ENCODE measurements at places on chromosomes 12 and 14.

DNA sequence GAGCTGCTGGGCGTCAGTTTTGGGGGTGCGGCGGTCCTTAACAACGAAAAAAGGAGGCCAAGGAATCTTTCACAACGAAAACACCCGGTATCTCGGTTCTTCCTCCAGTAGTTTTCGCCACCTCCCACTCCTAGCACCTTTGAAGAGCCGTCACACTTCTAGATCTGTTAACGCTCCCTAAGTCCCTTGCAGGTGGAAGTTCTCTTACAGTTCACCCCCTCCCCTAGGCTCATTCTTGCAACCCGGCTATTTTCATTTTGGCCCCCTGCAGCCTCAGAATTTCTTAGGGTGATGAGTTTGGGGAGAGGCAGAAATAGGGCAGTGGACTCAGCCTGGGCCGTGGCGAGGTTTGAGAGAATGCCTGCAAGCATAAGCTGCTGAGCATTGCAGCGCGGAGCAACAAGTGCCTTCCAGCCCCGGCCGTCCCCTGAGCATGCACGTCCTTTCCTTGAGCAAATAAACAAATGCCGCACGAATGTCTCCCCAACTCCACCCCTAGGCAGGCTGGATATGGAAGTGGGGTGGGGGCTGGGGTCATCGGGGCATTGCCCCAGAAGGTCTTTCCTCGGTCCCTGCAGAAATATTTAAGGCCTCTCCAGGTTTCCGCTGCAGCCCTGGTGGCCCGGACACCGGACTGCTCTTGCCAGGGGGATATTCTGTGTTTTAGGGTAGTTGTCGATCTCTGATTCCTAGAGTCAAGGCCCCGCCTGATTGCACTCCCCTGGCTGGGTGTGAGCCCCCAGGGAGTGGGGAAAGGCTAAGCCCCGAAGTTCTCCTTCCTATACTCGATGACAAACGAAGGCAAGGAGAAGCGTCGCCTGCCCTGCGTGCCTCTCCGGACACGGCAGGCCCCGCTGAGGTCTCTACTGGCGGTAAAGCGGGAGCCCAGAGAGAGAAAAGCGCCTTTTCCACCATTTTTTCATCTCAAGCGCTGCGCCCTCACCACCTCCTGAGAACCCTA is 1.6 kb downstream of the RFX4 start:
- no peak for DNase-seq

DNA sequence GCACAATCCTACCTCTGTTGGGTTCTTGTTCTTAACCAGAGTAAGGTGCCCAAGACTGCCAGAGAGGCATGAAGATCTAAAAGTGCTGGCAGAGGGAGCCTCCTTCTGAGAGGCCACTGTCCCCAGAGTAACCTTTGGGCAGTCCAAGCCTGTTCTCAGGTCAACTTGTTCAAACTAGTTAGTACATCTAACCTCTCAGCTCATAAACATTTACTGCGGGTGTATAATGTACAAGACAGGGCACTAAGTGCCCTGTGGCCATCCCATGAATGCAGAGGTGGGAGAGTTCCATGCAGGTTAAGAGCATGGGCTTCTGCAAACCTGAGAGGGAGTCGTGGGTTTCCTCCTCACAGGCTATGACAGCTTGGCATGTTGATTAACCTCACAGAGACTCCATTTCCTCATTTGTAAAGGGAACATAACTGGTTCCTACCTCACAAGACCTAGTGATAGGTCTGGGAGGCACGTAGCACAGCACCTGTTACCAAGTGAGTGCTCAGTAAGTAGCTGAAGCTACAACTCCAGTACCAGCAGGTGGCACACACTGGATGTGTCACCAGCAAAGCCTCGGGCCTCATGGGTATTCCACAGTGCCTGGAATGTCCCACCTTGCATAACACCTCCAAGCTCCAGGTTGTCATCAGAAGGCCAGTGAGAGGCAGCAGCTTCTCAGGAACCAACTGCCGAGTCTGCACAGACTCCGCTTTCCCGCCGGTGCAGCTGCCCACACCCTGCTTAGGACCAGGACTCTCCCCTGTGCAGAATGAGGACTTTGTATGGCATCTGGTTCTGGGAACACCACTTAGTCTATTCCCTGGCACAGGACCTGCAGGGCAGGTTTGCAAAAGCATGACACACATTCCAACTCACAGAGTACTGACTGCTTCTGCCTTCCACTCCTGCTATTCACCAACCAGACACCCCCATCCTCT is 4.4 kb downstream of the VDR start:
- no peak for DNase-seq

DNA sequence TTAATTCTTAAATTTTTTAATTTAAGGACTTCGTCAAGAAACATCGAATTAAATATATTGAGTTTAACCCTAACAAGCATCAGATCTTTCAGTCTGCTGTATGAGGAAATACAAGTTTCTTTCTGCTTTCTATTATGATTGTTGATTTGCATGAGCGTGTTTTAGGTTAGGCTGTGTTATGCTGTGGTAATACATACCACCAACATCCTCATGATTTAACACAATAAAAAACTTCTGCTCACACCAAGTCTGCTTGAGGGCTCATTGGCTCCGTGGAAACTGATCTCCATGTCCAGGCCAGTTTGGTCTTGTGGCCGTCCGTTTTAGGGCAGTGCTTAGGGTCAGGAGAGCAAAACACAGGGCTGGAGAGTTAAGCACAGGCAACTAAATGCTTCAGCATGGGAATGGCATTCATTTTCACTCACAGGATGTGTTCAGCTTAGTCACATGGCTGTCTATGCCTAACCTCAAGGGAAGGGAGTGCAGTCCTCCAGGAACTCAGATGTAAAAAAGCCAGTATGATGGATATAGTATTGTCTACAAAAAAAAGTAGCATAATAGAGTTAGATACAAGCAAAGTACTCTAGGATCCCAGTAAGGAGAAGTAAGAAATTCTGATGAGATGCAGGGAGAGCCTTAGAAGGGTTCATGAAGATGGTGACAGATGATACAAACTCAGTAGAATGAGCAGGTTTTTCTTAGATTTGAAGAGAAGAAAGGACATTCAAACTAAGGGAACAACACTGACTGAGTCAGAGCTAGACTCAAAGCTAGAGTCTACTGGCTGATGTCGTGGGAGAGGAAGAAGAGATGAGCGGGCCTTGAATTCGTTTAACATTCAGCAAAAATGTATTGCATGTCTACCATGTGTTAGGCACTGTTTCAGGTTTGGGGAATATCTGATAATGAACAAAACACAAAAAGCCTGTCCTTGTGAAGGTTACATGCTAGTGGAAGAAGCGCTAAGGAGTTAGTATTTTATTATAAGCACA is 16.3 kb downstream of the MARK3 start:
- DNase-seq: no peak

- DNase-seq: no peak
Measured at GRCh38 chr12:42166501-42166900, 21.8 kb upstream of the GXYLT1 start.

GRCh38 chr14:65000898-65001591 is 14.3 kb downstream of the FNTB start:
- no peak for DNase-seq

DNA sequence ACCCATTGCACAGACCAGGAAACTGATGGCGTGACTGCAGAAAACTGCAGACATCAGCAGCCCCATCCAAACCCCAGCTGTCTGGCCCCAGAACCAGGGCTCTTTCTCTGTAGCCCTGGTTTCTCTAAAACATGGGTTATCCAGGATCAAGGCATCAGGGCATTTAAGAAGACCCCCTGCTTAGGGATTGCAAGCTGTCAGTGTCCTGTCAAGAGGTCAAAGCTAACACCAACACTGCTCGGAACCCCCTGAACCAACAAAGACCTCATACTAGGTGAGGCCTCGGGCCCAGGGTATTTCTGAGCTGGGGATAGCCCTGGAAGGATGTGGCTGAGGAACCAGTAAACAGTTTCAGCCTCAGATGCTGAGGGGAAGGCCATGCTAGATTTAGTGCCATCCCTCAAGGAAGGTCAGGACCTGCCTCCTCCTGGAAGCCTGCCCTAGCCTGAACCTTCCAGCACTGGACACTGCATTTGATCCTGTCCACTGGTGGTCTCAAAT is 39.2 kb downstream of the BCL11B start:
- no peak for DNase-seq

DNA sequence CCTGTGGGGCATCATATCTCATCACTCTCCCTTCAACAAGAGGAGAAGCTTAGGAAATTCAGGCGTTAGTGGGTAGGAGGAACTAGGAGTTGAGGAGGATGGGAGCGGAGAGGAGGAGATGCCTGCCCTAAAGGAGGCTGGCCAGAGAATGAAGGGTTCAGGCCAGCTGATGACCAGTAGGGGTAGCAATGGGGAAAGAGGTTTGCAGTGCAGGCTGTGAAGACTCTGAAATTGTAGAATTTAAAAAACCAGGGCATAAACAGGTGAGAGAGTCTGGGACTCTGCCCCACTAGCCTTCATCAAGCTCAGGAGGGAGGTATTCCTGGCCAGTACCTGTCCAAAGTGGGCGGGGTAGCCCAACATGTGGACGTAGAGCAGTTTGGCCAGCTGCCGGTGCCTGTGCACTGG is 809 bp downstream of the AP1G2 start:
- no peak for DNase-seq

DNA sequence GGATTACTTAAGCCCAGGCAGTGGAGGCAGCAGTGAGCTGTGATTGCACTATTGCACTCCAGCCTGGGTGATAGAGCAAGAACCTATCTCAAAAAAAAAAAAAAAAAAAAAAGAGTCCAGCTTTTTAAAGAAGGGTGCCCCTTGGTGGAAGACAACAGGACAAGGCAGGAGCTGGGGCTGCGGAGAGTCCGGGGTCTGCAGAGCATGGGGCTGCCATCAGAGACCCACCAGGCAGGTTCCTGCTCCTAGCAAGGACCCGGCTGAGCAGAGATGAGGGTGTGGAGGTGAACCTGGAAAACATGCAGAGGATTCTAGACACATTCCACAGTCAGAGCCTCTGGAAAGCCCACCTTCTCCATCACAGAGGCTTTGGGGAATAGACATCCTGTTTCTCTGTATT is 21.0 kb upstream of the CIPC start:
- DNase-seq: no peak

GRCh38 chr14:94648801-94649200 is 36.6 kb downstream of the SERPINA3 start:
- DNase-seq: no peak

- DNase-seq: no peak
Measured at GRCh38 chr12:44053549-44054127, 217.8 kb downstream of the TMEM117 start.

DNA sequence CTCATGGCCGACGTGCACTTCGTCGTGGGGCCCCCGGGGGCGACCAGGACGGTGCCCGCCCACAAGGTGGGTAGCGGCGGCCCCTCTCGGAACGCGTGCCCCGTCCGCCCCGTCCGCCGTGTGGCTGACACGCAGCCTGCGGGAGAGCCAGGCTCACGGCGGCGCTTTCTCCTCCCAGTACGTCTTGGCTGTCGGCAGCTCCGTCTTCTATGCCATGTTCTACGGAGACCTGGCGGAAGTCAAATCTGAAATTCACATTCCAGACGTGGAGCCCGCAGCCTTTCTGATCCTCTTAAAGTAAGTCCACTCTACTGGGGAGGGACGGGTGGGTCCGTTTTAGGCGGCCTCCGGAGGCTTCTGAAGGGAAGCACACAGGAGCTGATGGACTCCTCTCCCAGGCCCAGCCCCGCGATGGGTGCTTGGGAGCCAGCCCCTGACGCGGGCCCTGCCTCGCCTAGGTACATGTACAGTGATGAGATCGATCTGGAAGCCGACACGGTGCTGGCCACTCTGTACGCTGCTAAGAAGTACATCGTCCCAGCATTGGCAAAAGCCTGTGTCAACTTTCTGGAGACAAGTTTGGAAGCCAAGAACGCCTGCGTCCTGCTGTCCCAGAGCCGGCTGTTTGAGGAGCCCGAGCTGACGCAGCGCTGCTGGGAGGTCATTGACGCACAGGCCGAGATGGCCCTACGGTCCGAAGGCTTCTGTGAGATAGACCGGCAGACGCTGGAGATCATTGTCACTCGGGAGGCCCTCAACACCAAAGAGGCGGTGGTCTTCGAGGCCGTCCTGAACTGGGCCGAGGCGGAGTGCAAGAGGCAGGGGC is 1.1 kb downstream of the BTBD6 start:
- no peak for DNase-seq

DNA sequence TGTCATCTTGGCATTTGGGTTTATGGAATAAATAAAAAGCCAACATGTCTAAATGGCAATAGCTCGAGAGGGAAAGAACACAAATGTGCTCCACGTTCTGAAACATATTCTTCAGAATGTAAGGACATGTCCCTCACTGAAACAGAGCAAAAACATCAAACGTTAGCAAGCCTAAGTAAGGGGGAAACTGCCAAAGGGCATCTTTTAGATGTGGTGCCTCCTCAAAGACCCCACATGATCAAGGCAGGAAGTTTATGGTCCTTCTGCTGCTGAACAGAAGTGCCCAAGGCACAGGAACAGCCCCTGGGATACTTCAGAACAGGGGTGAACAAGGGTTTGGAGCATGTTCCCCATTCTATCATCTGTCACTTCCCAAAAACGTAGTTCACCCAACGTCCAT is 227.0 kb downstream of the ANO2 start:
- DNase-seq: no peak

- DNase-seq: no peak
Measured at GRCh38 chr14:65339866-65340265, 72.7 kb upstream of the FUT8 start.

DNA sequence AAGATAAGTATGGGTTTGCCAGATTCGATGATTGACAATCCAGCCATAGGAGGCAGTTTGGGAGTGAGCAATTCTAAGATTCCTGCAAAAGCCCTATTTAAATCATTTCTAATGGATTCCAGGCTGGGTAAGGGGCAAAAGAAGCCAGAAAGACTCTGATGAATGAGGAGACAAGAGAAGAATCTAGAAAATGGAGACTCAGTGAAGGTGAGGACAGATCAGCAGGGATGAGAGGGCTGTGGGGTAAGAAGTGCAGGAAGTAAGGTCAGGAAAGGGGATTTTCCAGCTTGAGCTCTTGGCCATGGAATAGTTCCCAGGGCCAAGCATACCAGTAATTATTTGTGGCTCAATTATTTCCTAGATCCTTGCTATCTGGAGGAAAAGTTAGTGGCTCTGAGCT is 87.3 kb downstream of the TMX1 start:
- DNase-seq: no peak

DNA sequence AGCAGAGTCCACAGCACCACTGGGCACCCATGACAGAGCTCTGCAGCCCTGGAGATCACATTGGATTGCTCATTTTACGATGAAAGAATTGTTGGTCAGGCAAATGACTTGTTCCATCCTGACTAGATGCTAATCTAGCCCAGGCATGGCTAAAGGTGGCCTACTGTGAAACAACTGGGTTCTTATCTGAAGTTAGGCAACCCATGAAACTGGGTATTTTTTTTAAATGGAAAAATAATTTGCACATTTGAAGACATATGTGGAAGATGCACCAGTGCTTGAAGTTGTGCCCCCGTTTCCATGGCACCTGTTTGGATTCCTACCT is 8.3 kb downstream of the PYGL start:
- no peak for DNase-seq

GRCh38 chr14:105419195-105420091 is at the start of gene MTA1:
Gene MTA1 (plus strand): TSS chr14:105419827. CDS start chr14:105420036, 209 bp downstream.
- no peak for DNase-seq

GRCh38 chr12:44774815-44775411 is 101.2 kb downstream of the NELL2 start:
- DNase-seq: no peak

DNA sequence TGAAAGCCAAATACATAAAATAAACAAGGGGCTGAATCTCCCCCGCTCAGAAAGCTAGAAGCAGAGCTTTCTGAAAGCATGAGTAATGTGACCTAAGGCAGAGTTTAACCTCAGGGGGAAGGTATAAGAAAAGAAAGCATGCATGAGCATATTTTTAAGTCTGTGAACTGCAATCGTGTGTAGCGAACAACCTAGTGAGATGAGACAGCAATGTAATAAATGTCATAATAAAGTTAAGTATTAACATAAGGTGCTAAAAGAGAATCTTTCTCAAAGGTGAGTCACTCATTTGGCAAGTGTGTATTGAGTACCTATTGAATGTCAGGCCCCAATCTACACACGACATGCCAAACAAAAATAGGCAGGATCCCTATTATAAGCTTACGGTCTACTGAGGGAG is 14.2 kb upstream of the WDR20 start:
- no peak for DNase-seq

All from globus pallidus (tissue), 1 donor.